ENCODE measurements at places on chromosomes 11 and 22.

DNA sequence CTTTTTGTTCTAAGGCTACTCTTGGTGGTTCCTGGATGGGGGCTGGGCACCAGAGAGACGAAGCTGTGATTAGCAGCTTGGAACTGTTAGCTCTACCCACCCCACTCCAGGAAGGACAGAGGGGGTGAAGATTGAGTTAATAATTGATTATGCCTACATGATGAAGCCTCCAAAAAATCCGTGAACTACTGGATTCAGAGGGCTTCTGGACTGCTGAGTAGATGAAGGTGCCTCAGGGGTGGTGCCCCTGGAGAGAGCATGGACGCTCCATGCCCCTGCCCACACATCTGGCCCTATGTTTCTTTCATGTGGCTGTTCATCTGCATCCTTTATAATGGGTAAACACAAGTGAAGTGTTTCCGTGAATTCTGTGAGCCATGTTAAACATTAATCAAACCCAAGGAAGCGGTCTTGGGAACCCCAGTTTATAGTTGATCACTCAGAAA is 47.3 kb upstream of the CYP2D6 start:
- no peak for DNase-seq

GRCh38 chr22:47569389-47570299 is 807.2 kb downstream of the TBC1D22A start:
- DNase-seq: no peak

GRCh38 chr11:117475716-117476530 is 148.3 kb downstream of the CEP164 start:
- DNase-seq: no peak

- no peak for DNase-seq
Observed at GRCh38 chr11:11280826-11281225, 72.2 kb downstream of the CSNK2A3 start.

GRCh38 chr11:111098091-111098490 is 147.4 kb upstream of the POU2AF2 start:
- no peak for DNase-seq

- peak; percentile 56 for DNase-seq
Observed at GRCh38 chr22:36286096-36286957, 33.4 kb downstream of the APOL1 start.

- no peak for DNase-seq
Observed at GRCh38 chr11:123546515-123546914, 107.9 kb downstream of the SCN3B start.

GRCh38 chr11:122601141-122602125 is 54.1 kb upstream of the UBASH3B start:
- no peak for DNase-seq
